ENCODE measurements at places on chromosomes 1 and 21.

DNA sequence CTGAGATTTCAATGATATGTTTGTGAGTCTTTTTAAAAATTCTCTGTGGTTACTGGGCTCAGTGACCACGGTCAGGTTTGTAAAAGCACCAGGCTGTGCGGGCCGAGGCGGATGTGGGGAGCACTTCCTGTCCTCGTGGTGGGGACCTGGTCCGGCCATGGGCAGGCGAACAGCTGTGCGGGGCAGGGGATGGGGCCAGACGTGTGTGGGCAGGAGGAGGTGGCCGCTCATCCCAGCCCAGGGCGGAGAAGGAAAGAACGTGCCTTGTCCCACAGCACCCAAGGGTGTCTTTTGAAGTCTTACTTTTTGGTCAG, 5.2 kb upstream of the OXCT2 start:
- DNase-seq = no peak

DNA sequence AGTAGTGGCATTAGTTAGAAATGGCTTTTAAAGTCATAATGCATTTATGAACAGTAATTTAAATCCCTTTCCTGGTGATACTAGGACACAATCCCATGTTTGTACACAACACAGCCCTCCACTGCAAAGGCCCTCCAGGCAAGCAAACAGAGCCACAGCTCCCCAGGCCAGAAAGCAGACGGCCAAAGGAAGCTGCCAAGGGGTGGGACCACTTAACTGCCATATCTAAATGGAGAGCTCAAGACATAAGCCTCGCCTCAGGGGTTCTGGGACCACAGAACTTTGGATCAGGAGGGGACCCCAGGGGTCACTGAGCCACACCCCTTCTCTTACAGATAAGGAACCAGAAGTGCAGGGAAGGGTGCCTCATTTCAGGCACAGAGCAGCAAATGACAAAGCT, 189.7 kb downstream of the KCNH1 start:
- DNase-seq = no peak

GRCh38 chr1:180765151-180765550, 133.3 kb downstream of the XPR1 start:
- DNase-seq = no peak

- DNase-seq = no peak
Observed at GRCh38 chr1:80751204-80751603, 1049.5 kb upstream of the ADGRL2 start.

All from stimulated activated CD4-positive, alpha-beta T cell treated with anti-CD3 and anti-CD28 coated beads, Interleukin-4, amount 100 ng/mL, for 48 hours (primary cell).